ENCODE measurements at places on chromosomes 5 and 9. TPM values are rescaled to one million over a fixed set of nuclear protein-coding genes. Genes with fewer than 3 reads are reported as not detected.
A peak's percentile ranks its signal among the peaks of the same experiment; 100 is the strongest.

KIF20A gene
- total RNA-seq: 119 TPM

DNA sequence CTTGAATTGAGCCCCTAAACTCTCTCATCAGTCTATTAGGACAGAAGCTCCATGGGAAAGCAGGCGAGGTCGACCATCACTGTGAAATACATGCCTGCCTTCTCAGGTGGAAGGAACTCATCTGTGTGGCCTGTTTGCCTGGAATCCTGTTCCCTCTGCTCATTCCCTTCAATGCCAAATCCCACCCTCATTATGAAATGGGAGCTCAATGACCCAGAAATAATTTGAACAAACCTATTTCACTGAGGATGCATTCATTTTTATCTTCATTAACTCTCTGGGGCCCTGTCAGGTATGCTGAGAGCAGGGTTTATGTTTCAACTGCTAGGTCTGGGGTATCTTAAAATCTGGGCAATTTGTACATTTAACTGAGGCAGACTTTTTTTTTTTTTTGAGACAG lies 142.2 kb downstream of the MED27 start:
- H3K27me3 ChIP-seq: no peaks in the 10 kb centered on the region
- no peak for DNase-seq
- H3K27ac ChIP-seq: no peak overlapping the region
- no peaks in the 10 kb centered on the region for H3K36me3 ChIP-seq

DNA sequence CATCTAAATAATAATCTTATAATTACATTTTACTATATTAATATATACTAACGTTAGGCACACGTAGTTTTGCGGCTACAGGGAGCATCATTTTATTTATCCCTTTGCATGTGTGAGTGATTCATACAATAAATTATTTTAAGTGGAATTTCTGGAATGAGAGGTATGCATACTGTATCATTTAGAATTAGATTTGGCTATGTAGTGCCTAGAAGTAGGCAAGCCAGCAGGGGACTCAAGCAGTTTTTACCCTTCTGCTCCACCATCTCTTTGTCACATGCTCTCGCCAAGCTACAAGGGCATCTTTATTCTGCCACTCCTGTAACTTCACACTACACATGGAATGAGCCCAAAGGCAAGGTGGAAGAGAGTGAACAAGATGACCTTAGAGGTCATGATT lies 60.8 kb downstream of the MEGF10 start:
- H3K27me3 ChIP-seq: no peaks in the 10 kb centered on the region
- H3K4me3 ChIP-seq: no peak overlapping the region
- no peak overlapping the region for H3K27ac ChIP-seq
- H3K36me3 ChIP-seq: no peaks in the 10 kb centered on the region

PSD2 gene
- 0.70 TPM for total RNA-seq

PDLIM4 gene
- 8.9 TPM for total RNA-seq

- H3K27ac ChIP-seq: no peak overlapping the region
- no peaks in the 10 kb centered on the region for H3K4me1 ChIP-seq
Observed at GRCh38 chr5:84242286-84242685, 142.4 kb downstream of the EDIL3 start.

DNA sequence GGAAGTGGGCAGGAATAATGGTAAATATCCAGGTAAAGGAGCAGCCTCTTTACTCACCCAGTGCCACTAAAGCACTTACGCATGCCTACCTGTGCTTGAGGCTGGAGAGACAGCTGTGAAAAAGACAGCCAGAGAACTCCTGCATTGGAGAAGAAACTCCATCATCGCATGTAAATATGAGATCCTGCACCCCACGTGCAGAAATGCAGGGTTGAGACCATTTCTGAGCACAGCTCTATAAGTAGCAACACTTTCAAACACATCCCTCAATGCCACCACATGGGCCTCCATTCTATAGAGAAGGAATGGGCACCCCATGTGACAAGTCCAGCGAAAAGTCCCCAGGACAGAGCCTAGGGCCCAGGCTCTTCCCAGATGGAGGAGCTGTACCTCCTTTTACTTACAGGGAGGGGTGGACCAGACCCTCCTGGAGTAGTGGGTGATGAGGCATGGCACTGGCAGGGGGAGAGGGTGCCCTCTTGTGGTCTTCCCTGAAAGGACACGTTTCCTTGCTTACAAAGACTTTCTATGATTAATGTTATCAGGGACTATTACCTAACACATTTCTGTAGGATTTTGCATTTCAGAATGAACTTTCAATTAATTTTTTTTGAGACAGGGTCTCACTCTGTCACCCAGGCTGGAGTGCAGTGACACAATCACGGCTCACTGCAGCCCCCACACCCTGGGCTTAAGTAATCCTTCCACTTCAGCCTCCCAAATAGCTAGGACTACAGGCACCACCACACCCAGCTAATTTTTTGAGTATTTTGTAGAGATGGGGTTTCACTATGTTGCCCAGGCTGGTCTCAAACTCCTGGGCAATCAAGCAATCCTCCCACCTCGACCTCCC lies 55.3 kb upstream of the IL17B start:
- DNase-seq: peak; percentile 69
- no peaks in the 10 kb centered on the region for H3K4me1 ChIP-seq
- no peaks in the 10 kb centered on the region for H3K36me3 ChIP-seq
- H3K27me3 ChIP-seq: no peaks in the 10 kb centered on the region
- H3K4me3 ChIP-seq: no peak overlapping the region

PCDHB2 gene
- 31.3 TPM for total RNA-seq

DNA sequence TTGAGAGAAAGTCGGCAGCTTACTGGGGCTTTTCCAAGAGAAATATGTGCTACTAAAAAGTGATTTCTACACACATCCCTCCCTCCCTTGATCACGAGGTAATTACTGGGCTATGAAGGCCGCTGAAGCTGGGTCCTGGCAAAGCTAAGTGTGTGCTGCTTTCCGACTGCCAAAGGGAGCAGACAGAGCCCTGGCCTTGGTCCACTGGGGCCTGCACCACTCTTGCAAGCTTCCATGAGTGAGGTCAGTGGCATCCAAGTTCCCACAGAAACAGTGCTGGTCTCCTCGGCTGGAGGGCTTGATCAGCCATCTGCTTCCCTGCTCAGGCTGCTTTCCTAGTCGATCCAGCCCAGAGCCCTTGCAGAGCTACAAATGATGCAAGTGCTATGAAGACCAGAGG lies 154.8 kb upstream of the LHFPL2 start:
- no peak for DNase-seq
- no peak overlapping the region for H3K4me3 ChIP-seq
- no peaks in the 10 kb centered on the region for H3K4me1 ChIP-seq
- no peak overlapping the region for H3K27ac ChIP-seq

GRCh38 chr5:115815006-115815692 lies 1.3 kb downstream of the CDO1 start:
- H3K4me1 ChIP-seq: peaks cover 3% of the 10 kb centered on the region
- DNase-seq: no peak
- peaks cover 67% of the 10 kb centered on the region for H3K27me3 ChIP-seq
- H3K36me3 ChIP-seq: no peaks in the 10 kb centered on the region
- H3K27ac ChIP-seq: no peak overlapping the region

GRIA1 gene
- total RNA-seq: 1.5 TPM

- H3K27ac ChIP-seq: no peak overlapping the region
- peak; percentile 76 for DNase-seq
- H3K27me3 ChIP-seq: no peaks in the 10 kb centered on the region
- no peaks in the 10 kb centered on the region for H3K36me3 ChIP-seq
- no peak overlapping the region for H3K4me3 ChIP-seq
Observed at GRCh38 chr9:99023831-99024230, 80.1 kb downstream of the COL15A1 start.

DNA sequence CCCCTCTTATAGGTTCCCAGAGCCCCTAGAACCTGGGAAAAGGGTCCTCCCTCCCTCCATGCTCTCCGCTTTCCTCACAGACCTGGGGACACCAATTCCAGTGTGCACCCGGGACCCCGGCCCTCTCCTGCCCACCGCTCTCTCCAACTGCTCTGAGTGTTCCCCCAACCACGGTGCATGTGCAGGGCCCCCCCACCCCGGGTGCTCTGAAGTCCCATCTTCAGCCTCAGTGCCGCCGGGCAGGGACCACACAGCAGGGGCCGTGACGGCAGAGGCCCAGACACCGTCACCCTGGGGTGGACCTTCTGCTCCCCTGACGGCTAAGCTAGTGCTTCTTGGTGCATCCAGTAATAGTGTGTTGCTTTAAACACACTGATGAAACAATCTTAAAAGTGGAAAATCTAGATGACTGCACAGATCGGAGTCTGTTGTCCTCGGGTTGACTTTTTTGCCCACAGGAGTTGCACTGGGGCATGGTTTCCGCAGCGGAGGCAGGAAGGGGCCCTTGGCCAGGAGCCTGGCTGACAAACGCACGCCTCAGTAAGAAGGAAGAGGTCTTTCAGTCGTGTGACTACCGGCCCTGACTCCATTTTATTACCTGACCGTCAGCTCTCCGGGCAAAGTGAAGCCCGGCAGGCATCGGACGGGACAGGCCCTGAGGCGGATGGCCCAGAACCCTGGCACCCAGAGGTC lies 36.2 kb upstream of the SLC6A3 start:
- no peaks in the 10 kb centered on the region for H3K4me1 ChIP-seq
- no peak overlapping the region for H3K4me3 ChIP-seq
- no peaks in the 10 kb centered on the region for H3K27me3 ChIP-seq
- DNase-seq: no peak
- no peak overlapping the region for H3K27ac ChIP-seq

DNA sequence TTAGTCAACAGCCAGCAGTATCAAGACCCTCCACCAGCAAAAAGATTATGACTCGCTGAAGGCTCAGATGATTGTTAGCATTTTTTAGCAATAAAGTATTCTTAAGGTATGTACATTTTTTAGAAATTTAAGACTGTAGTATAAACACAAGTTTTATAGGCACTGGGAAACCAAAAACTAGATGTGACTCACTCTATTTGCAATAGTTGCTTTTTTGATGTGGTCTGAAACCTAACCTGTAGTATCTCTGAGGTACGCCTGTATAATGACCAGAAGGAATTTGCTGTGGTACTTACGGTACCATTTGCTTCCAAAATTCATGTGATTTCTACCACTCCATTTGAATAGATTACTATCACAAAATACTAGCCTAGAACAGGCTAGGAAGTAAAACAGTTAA lies 60.8 kb downstream of the WDR41 start:
- no peak overlapping the region for H3K4me3 ChIP-seq
- H3K27ac ChIP-seq: no peak overlapping the region
- H3K36me3 ChIP-seq: no peaks in the 10 kb centered on the region
- no peak for DNase-seq

DNA sequence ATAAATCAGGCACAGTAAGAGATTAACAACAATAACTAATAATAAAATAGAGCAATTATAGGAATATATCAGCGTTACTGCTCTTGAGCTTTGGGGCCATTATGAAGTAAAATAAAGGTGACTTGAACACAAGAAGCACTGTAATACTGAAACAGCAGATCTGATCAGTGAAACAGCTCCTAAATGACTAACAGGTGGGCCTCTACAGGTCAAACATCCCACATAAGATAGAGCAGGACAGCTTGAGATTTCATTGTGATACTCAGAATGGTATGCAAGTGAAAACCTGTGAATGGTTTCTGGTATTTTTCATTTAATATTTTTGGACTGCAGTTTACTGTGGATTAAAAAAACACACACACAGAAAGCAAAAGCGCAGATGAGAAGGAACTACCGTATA lies 24.0 kb upstream of the MAP3K1 start:
- no peaks in the 10 kb centered on the region for H3K4me1 ChIP-seq
- H3K4me3 ChIP-seq: no peak overlapping the region
- H3K36me3 ChIP-seq: no peaks in the 10 kb centered on the region
- H3K27me3 ChIP-seq: no peaks in the 10 kb centered on the region

GRCh38 chr5:167336161-167336560 lies 955.3 kb upstream of the WWC1 start:
- H3K4me1 ChIP-seq: no peaks in the 10 kb centered on the region
- no peak overlapping the region for H3K4me3 ChIP-seq
- no peaks in the 10 kb centered on the region for H3K36me3 ChIP-seq
- no peaks in the 10 kb centered on the region for H3K27me3 ChIP-seq

MCTP1 gene
- 18.1 TPM for total RNA-seq

Data from A673 (cell line).